ENCODE measurements at places on chromosomes 7 and 10.
A peak's percentile ranks its signal among the peaks of the same experiment; 100 is the strongest.

DNA sequence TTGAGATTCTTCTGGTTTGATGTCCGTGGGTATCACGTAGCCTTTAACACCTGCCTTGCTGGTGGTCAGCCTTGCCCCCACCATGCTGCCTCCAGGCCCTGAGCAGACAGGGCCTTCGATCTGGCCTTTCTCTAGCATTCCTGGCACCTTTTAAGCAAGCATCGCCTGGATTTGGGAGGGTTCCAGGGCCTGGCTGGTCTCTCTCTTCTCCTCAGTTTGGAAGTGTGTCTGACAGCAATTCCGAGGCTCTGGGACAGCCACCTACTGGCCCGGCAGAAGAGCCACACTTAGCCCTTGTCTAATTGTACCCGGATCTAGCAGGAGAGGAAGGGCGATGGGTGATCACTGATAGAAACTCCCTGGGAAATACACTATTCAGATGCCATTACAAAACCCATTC lies 441.3 kb upstream of the MKI67 start:
- DNase-seq: peak; percentile 50

GRCh38 chr10:32713560-32713959 lies 244.5 kb downstream of the ITGB1 start:
- no peak for DNase-seq

- no peak for DNase-seq
Observed at GRCh38 chr10:21832821-21833130, 170.8 kb downstream of the DNAJC1 start.

DNA sequence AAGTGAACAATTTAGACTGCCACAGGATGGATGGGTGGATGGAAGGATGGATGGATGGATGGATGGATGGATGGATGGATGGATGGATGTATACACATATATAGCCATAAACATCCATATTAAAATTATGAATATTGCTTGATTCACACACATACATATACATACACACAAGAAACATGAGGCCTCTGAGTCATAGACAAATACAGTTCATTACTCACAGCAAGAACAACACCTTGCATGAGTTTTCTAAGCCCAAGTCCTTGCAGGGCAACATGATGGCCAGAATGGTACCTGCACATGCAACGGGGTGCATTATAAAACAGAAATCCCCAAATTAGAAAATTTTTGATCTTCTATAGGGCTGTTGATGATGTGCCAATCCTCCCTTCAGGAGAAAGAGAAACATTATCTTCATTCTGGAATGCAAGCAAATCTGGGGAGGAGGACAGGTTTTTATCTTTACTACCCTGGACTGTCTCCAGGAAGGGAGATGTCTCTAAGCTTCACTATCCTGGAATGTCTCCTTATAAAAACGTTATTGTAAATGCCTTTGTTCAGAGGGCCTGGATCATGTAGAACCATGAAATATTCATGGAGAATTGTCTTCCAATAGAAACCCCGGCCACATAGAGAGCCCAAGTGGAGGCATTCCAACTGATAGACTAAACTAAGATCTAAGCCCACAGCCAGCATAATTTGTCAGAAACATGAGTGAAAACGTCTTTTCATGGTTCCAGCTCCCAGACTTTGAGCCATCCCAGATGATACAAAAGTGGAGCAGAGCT lies 238.6 kb upstream of the LRRN3 start:
- DNase-seq: no peak

- no peak for DNase-seq
Observed at GRCh38 chr7:124101173-124101768, 68.4 kb upstream of the TMEM229A start.

GRCh38 chr7:106178593-106179134 lies 66.6 kb upstream of the SYPL1 start:
- DNase-seq: no peak

GRCh38 chr7:30268586-30268985 lies 15.8 kb upstream of the ZNRF2 start:
- peak; percentile 62 for DNase-seq

- DNase-seq: no peak
Observed at GRCh38 chr10:70193391-70193844, 23.1 kb upstream of the SAR1A start.

DNA sequence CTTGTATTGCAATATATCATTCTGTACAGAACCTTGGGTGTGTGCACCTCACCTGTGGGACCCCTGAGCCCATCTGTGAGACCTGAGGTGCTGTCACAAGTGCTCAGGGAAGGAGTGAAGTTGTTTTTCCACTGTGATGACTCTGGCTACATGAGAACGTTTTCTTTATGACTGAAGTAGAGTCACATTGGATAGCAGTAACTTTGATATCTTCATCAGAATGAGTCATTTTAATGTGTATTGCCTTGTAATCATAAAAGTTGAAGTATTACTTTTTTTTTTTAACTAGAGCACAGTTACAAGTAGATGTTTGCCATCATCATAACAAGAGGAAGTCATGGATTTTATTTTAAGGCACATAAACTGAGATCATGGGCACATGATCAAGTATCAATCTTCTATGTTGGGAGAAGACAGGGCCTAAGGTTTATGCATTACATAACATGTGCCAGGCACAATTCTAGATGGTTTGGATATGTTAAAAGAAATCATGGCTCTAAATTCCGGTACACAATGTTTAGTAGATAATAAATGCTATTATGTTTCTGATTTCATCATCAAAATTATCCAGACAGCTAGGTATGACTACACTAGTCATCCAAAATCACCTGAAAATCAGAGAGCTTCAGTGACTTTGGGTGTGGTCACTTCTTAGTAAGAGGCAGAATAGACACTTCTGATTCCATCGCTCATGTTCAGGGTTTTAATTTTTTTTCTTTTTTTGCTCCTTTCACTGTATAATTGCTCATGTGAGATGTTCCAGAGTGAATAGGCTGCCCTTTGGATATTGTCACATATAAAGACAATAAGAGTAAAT lies 82.7 kb upstream of the KLF6 start:
- DNase-seq: no peak

GRCh38 chr10:71952745-71953144 lies 11.4 kb upstream of the CHST3 start:
- no peak for DNase-seq

GRCh38 chr7:47710201-47710935 lies 128.5 kb upstream of the TNS3 start:
- no peak for DNase-seq

- DNase-seq: no peak
Observed at GRCh38 chr10:18044976-18045720, 93.4 kb downstream of the SLC39A12 start.

DNA sequence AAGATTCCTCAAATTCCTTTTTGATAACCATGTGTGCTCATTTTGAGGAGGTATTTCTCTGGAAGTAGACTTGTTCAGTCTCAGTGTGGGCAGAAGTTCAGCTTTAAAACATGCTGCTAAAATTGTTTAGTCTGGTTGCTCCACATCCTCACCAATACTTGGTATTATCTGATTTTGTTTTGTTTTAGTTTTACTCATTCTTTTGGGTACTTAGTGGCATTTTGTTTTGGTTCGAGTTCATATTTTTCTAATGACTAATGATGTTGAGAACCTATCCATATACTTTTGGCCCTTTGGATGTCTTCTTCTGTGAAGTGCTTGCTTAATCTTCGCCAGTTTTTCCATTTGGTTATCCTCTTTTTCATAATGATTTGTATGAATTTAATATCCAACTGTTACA lies 694.2 kb upstream of the FZD8 start:
- DNase-seq: no peak

DNA sequence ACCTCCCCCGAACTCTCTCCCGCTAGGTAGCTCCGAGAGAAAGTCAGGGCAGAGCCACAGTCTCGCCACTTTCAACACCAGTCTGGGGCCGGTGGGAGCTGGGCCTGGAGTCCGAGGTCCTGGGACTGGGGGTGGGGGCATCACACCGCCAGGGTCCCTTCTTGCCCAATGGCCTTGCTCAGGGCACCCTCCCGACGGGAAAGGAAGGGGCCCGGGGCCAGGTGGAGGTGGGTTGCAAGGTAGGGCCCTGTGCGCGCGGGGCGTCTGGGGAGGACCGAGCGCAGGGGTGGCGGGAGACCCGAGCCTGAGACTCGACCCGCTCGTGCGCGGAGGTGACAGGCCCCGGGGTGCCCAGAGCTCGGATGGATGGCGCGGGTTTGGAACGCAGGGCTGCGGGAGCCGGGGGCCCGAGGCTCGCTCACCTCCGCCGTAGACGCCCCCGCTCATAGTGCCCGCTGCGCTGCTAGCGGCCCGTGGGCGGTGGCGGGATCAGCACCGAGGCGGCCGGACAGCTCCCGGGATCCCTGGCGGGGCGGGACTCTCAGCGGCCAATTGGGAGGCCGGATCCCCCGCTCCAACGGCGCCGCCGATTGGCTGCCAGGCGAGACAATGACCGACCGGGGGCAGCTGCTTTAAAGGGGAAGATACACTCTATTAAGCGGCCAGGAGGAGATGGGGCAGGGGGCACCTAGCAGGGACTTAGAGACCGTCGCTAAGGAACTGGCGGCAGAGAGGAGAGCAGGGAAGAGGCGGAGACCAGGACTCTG lies at the start of gene ACTL6B:
Gene ACTL6B, minus strand, starts transcription at position 541 of the 767 bp plus-strand sequence. Its CDS starts 94 bp downstream, at position 447.
- DNase-seq: peak; percentile 82

DNA sequence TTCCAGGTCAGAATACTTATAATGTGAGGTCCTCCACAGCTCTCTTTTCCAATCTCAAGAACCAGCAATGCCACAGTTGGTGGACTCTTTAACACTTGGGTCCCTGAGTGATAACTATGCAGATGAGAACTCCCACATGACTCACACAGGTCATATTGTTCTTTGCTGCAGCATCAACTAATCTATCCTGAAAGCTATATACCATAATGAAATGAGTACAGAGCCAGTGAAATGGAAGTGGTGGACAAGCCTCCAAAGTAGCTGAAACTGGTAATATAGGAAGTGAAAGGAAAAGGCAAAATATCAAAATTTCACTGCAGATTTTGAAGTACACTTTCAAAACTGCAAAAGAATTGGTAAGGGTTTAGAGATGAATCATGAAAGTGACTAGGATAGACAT lies 45.6 kb downstream of the SORCS1 start:
- no peak for DNase-seq

- no peak for DNase-seq
Observed at GRCh38 chr10:53898532-53898931, 902.5 kb downstream of the PCDH15 start.

DNA sequence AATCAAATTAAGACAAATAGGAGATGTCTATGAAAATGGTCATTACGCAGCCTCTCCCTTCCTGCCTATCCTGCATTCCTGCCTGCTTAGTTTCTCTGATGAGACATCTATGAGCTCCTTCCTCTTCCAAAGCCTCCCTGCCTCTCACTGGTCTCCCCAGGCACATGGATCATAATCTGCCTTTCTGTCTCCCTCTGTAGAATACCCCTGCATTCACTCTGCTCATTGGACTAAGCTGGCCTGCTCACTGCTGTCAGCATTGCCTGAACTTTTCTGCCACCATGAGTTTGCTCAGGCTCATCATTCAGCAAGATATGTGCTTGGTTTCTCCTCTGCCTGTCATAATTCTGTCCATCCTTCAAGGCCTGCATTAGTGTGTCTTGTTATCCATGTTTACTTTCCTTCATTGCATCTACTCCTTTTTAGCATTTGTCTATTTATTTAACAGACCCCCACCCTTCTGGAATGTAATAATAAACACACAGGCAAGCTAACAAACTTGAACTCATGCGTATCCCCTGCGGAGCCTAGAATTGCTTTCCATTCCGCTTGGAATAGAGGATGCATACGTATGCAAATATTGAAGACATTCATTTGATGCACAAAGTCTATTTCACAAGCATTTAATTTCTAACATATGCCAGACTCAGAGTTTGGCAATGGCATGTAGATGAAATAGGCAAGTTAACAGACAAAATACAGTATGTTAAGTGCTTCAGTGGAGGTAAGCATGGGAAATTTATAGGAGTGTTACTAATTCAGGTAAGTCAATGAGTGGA lies 88.3 kb downstream of the PTPRZ1 start:
- no peak for DNase-seq

DNA sequence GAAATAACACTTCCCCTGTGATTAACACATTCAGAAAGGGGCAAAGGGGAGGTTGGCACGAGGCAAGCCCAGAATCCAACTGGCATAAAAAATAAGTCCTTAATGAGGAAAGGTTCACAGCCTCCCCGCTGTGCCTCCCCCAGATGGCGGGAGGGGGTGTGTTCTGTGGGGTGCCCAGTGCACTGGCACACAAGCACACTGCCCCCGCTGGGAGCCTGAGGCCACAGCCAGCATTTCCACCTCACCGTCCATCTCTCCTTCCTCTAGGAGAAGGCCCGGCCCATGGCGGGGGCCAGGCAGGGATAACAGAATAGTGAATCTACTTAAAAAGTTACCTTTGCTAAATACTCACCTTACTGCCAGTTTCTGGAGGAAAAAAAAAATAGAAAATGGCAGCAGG lies 43.2 kb downstream of the PRKAG2 start:
- no peak for DNase-seq

DNA sequence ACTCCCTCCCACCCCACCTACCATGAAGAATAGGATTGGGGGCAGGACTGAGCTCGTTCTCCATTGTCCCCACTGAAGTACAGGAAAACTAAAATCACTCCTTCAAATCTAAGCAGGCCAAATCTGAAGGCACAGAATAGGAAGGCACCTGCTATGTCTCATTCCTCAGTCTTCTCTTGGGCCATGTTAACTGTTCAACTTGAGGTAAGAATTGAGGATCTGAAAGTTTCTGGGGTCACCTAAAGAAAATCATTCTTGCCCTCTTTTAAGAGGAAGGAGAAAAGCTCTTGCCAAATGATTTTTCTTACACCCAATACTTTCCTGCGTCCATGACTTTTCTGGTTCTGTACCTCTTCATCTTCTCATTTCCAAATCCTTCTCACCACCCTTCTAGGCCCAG lies 4.9 kb downstream of the CPN1 start:
- no peak for DNase-seq

DNA sequence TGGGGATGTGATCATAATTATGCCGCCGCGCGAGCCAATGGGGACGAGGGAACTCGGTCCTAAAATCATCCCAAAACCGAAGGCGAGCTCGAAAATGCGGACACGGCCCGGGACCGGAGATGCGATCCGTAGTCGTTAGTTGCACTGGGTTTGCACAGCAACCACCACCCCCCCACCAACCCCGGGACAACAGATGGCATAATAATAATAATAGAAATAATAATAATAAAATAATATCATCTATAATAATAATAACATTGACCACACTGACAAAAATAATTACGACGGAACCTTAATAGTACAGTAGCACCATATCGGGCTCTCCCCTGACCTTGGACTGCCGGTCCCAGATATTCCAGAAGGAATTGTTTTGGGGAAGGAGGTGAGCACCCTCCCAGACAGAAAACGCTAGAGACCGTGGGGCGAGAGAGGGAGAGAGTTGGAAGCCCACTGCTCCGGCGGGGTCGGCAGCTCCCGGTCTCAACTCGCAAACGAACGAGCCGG lies 1.1 kb upstream of the EMX2 start:
- DNase-seq: peak; percentile 88

DNA sequence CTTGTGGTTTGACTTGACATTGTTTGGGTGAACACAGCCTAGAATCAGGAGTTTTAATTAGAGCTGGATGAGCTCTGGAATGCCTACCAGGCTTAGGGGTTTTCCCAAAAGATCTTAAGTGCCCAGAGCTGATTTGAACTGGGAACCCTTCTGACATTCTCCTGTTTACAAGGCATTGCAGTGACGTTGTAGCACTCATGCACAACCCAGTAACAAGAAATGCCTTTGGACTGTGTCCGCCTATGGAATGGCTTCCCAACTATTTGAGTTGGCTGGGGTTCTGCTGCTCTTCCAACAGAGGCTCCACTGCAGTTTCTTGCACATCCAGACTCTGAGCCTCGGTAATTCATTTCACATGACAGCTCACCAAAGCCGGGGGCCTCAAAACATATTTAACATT lies 76.7 kb upstream of the MKX start:
- DNase-seq: no peak

All from femur (tissue), 1 donor.